ENCODE measurements at places on chromosomes 7 and 10.
A peak's percentile ranks its signal among the peaks of the same experiment; 100 is the strongest.

DNA sequence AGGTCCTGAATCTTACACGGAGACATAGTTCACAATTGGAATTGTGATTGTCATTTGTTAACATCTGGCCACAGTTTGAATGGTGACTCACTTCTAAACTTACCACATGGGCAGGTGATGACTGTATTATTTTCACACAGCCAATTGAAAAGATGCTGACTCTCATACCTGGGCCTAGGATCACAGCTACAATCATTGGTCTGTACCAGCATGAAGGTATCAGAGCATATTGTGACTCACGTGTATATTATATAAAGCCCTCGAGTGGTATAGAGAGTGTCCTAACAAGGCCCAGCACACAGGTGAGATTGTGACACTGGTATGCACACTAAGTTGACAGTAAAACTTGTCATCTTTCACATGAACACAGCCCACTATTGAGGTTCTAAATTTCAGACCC lies 9.4 kb upstream of the ZNF107 start:
- no peak for DNase-seq

- DNase-seq = no peak
Measured at GRCh38 chr7:28355635-28356319, 56.5 kb upstream of the CREB5 start.

GRCh38 chr10:74530981-74531380 lies 295.4 kb upstream of the KAT6B start:
- DNase-seq = no peak

GRCh38 chr7:44097064-44097932 lies 6.8 kb upstream of the AEBP1 start:
- DNase-seq = no peak

DNA sequence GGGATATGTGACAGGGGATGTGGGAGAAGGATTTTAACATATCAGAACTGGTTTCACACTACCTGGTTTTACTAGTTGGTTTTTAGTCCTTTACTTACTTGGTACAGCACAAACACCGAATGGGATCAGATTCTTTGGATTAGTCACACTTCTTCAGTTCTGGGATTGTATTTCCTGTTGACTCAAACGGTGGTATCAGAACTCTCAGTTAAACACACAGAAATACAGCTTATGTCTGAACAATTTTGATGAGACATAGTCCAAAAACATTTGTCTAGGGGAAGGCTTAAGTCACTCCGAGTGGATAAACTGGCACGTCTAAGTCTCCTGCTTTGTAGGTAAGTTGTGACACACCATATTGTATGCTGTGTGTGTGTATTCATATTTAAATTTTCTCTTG lies 480.5 kb downstream of the PHTF2 start:
- DNase-seq = no peak

GRCh38 chr7:68862736-68863135 lies 735.5 kb upstream of the AUTS2 start:
- DNase-seq = peak; percentile 30

DNA sequence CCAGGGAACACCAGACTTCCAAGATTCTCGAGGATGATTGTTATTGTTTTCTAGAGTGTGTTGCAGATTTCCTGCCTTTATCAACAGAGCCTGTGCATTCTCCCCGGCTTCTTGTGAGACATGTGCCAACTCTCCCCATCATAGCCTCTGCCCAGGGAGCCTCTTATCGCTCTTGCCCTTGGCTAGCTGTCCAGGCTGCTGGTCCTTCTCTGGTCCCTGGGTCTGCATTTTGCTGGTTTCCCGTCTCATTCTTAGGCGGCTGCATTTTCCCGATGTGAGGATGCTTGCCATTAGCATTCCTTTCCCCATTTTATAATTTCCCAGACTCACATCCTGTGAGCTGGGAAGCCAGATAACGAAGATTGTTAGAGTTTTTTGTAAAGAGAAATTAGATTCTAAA lies 15.2 kb downstream of the SLC13A4 start:
- DNase-seq = no peak

GRCh38 chr10:28120043-28120749 lies 121.3 kb upstream of the ODAD2 start:
- no peak for DNase-seq

- no peak for DNase-seq
Measured at GRCh38 chr7:84548366-84549365, 354.1 kb upstream of the SEMA3A start.

DNA sequence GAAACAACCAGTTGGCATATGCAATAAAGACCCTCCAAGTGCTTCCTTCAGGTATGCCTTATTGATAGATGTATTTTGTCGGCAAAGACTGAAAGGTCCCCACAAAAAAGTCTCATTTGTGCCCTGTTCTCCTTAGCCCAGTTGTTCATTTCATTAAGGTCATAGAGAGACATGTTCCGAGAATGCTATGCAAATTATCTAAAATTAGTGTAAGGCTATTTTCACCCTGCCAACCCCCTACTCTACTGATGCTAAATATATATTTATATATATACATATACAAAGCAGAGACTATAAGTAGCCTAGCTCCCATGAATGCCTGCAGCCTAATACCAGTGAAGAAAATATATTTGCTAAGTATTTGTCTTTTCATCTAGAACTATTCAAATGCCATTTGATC lies 96.7 kb upstream of the ADO start:
- DNase-seq = no peak

DNA sequence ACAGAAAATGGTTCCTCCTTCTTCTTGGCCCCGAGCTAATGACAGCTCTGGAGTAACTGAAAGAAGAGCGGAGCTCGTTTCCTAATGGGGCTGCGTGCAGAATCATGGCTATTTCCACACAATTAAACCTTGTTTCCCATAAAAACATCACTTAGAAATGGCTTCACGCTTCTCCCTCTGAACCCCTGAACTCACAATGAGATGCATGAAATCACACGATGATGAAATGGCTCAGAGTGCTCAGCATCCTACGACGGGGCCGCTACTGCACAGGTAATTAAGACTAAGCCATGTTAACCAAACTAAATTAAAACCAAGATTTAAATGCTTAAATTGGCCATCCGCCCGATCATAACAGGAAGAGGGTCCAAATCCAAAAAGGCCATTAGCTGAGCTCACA lies 80.0 kb upstream of the DNAAF5 start:
- no peak for DNase-seq

- DNase-seq = no peak
Measured at GRCh38 chr7:35480806-35481205, 214.1 kb downstream of the HERPUD2 start.
